ENCODE measurements at places on chromosomes 6 and 20.

DNA sequence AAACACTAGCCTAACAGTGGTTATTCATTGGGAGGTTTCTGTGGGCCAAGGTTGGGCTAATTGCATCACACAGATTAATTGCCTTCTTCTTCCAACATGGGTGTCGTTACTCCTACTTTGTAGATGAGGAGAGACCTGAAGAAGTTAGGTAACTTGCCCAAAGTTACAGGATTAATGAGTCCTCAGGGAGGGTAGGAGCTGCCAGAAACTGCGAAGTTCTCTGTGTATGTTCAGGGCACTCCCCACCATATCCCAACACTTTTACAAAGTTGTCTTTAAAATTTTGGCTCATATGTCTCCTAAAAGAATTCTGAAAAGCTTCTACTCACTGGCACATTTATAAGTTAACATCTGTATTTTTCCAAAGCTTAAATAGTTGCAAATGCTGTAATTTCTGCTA lies 323.5 kb upstream of the HSF2 start:
- no peak for DNase-seq

DNA sequence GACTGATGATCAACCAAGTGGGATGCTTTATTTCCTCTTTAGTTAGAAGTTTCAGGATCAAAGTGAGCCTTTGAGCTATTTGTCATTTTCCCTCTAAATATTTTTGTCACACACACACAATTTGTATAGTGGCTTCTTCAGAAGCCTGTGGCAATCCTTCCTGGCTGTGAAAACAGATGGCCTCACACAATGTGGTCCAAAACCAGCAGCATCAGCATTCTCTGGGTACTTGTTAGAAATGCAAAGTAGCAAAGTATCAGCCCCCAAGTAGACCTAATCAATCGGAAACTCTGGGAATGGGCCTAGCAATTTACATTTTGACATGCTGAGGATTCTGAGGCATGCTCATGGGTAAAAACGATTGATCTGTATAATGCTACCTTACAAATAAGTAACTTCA lies 115.9 kb downstream of the PAX1 start:
- DNase-seq: no peak

- DNase-seq: no peak
Observed at GRCh38 chr6:1933292-1933691, 312.1 kb downstream of the GMDS start.

- no peak for DNase-seq
Observed at GRCh38 chr20:13430346-13431002, 208.3 kb downstream of the TASP1 start.

GRCh38 chr20:60117065-60117464 lies 158.8 kb downstream of the CDH26 start:
- DNase-seq: no peak

- peak; percentile 99 for DNase-seq
Observed at GRCh38 chr20:9532069-9532838, 17.9 kb downstream of the LAMP5 start.

DNA sequence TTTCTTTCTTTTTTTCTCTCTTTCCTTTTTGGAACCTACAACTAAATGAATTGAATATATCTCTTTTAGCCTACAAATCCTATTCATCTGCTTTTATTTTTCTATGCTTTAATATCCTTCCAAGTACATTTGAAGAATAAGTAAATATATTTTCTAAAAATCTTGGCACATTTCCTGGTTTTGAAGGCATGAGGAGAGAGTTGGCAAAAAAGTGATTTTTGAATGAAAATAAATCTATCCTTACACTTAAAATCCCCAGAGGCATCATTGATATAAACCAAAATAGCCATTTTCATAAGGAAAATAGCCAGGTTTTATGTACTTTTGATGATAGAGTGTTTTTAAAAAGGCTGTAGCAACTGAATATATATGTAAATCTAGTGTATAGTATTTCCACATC lies 69.0 kb downstream of the SAMD5 start:
- no peak for DNase-seq

DNA sequence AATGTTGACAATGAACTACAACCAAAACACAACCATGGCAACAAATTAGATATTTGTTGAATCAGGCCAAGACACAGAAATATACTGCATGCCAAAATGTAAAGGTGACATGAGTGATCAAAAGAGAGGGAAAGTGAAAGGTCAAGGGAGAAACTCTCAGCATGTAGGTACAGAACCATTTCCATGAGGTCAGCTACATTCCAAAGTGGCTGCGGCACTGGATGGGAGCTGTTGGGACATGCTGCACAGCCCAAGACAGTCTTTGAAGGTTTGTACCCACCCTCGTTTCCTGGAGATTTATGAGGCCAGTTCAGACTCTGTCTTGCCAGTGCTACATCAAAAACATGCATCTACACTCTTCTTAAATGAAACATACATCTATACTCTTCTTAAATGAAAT lies 579.9 kb downstream of the BMP2 start:
- no peak for DNase-seq

Measured in NCI-H69 (cell line).